ENCODE measurements at places on chromosomes 1 and 21.

- DNase-seq = no peak
Observed at GRCh38 chr1:3067301-3067670, 1.7 kb upstream of the PRDM16 start.

- no peak for DNase-seq
Observed at GRCh38 chr21:26887251-26887650, 42.0 kb upstream of the ADAMTS1 start.

DNA sequence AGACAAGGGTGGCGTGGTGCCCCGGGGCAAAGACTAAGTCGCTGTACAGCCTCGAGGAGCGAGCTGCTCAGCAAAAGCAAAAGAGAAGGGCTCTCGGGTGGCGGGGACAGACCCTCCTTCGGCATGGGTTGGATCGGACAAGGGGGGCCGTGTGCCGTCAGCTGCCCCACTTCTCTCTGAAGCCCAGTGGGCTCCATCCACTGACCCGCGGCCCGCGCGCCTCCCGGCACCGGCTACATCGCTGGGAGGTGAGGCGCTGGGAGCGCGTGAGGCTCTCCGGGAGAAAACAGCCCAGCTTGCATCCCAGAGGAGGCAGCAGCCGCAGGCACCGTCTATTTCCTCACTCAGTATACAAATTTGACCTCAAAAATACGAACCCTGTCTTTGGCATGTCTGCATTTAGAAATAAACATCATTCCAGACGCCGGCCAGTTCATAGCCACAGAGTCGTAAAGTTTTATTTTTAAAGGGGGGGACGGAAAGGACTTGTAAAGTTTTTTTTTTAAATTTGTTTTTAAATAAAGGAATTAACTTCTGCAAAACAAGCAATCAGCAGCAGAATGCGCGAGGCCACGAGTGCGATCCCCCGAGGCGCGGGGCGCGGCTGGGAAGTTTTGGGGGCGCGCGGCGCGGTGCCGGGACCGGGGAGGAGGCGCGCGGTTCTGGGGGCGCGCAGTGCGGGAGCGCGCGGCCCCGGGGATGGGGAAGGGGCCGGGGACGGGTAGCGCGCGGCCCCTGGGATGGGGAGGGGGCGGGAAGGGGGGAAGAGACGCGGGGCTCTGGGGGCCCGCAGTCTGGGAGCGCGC is 689 bp upstream of the GPR137B start:
- DNase-seq = peak; percentile 36

DNA sequence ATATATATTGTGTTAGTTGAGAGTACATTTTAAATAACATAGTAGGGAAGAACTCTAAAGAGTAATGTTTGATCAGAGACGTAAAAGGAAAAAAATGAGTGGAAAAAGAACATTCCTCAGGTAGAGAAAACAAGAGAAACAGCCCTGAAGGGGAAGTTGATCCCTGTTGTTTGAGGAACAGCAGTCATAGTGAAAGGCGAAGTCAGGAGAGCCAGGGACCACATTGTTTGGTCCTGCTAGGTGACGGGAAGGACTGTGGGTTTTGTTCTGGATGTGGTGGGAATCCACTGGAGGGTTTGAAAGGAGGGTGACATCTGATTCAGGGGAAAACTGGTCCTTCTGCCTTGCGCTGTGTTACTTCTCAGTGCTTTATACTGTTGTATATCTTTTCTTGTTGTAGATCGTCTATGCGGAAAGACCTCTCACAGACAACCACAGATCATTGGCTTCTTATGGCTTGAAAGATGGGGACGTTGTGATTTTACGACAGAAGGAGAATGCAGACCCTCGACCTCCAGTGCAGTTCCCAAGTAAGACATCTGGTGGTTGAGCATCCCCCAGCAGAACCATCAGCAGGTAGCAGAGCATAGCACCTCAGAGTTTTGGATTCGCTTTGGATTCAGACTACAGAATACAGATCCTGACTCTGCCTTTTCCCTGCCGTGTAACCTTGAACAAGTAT is 9.2 kb downstream of the DDI2 start:
- no peak for DNase-seq
